PC-3 (cell line): ENCODE measurements at places on chromosomes 11 and 22. TPM values are rescaled to one million over a fixed set of nuclear protein-coding genes. Genes with fewer than 3 reads are reported as not detected.

The OR51B5 gene
- 0.63 and 1.7 TPM in 2 replicates for total RNA-seq

The PVALB gene
- total RNA-seq: not detected in 2 replicates

The FGF3 gene
- total RNA-seq: not detected in 2 replicates

- no peak overlapping the region for H3K4me3 ChIP-seq
- no peaks in the 10 kb centered on the region for H3K4me1 ChIP-seq
- H3K36me3 ChIP-seq: no peaks in the 10 kb centered on the region
- DNase-seq: no peak
- H3K27me3 ChIP-seq: no peaks in the 10 kb centered on the region; the same call in 1 of the 2 replicates
Measured at GRCh38 chr22:32534252-32535235, 59.9 kb downstream of the FBXO7 start.

DNA sequence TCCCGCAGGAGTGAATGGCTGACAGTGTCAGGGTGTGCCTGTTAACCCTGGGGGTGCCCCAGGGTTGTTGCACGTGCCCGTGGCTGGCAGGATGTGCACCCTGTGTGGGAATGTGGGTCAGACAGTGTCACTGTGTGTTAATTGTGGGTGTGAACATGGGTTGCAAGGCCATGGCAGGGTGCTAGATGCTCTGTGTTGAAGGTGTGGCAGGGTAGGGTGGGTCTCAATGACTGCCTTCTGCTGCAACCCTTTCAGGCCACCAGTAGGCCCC is 8.3 kb downstream of the RIN1 start:
- H3K4me1 ChIP-seq: peaks cover 23% of the 10 kb centered on the region
- no peaks in the 10 kb centered on the region for H3K27me3 ChIP-seq
- no peak overlapping the region for H3K4me3 ChIP-seq

- no peaks in the 10 kb centered on the region for H3K4me1 ChIP-seq
- H3K36me3 ChIP-seq: no peaks in the 10 kb centered on the region
- H3K27me3 ChIP-seq: no peaks in the 10 kb centered on the region
- no peak for DNase-seq
- no peak overlapping the region for H3K4me3 ChIP-seq
Measured at GRCh38 chr11:16395601-16396000, 39.3 kb upstream of the SOX6 start.

The PPARA gene
- total RNA-seq: 6.0 and 7.7 TPM in 2 replicates

DNA sequence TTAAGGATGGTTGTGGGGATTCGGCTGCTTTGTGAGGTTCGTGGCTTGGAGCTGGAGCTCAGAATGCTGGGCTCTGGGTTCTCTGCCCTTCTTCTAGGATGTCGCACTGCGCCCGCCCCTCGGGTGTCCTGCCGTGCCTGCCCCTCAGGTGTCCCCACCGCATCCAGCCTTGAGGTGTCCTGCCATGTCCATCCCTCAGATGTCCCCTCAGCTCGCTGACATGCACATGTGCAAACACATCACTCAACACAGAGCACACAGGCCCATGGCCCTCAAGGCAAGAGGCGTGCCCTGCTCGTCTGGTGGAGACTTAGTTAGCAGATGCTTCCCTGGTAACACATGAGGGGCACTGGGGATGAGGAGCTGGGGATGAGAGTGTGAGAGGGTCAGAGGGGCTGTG is 359.3 kb downstream of the TBC1D22A start:
- no peaks in the 10 kb centered on the region for H3K27me3 ChIP-seq
- H3K4me1 ChIP-seq: no peaks in the 10 kb centered on the region
- no peak for DNase-seq
- H3K36me3 ChIP-seq: no peaks in the 10 kb centered on the region

The KLHL35 gene
- total RNA-seq: 6.6 and 8.4 TPM in 2 replicates

DNA sequence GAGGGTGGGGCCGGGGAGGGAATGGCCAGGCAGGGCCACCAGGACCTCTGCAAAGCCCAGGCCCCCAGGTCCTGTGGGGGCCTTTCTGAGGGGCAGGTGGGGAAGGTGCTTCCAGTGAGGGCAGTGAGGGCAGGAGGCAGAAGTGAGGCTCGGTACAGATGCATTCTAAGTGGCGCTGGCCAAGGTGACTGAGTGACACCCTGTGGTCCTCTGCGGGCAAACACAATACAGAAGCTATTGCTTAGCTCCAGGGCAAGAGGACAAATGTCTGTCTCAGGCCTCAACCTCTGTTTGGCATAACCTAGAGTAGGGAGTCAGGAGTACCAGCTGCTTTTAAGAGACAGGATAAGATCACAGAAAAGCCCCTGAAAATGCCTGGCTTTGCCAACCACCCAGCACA is 31.3 kb downstream of the B3GAT1 start:
- H3K36me3 ChIP-seq: no peaks in the 10 kb centered on the region
- H3K4me1 ChIP-seq: no peaks in the 10 kb centered on the region
- H3K27me3 ChIP-seq: peaks cover 41% of the 10 kb centered on the region
- H3K4me3 ChIP-seq: no peak overlapping the region
- no peak overlapping the region for H3K27ac ChIP-seq
- no peak for DNase-seq

DNA sequence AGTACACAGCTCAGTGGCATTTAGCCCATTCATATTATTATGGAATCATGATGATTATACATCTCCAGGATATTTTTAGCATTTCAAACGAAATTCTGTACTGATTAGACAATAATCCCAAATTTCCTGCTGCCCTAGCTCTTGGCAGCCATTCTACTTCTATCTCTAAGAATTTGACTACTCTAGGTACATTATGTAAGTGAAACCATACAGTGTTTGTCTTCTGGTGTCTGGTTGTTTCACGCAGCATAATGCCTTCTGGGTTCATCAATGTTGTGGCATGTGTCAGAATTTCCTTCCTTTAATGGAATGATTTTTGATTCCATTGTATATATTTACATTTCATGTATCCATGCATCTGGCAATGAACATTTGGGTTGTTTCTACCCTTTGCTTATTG is 517.7 kb downstream of the ETS1 start:
- DNase-seq: no peak
- peaks cover 13% of the 10 kb centered on the region for H3K27me3 ChIP-seq
- H3K36me3 ChIP-seq: no peaks in the 10 kb centered on the region
- no peaks in the 10 kb centered on the region for H3K4me1 ChIP-seq
- H3K4me3 ChIP-seq: no peak overlapping the region

DNA sequence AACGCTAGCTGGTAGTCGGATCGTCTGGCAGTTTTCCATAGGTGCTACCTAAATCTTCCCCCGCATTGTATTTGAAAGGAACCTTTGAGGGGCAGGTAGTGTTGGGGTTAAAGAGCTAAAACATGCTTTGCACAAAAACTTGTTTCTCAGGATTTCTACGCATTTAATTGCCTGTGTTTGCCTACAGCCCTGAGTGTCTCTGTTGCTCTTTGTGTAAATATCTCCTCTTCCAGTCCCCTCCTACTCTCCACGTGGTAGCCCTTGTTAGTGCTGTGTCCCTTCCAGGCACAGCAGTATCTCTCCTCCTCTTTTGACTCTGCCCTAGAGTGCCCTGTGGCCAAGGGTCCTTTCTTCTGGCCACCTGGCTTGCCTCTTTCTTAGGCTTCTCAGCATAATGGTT is 81.7 kb downstream of the BARX2 start:
- peak; percentile 83 for DNase-seq
- no peaks in the 10 kb centered on the region for H3K27me3 ChIP-seq
- H3K4me1 ChIP-seq: peaks cover 23% of the 10 kb centered on the region
- no peaks in the 10 kb centered on the region for H3K36me3 ChIP-seq
- H3K27ac ChIP-seq: peak overlapping the region; percentile 45

DNA sequence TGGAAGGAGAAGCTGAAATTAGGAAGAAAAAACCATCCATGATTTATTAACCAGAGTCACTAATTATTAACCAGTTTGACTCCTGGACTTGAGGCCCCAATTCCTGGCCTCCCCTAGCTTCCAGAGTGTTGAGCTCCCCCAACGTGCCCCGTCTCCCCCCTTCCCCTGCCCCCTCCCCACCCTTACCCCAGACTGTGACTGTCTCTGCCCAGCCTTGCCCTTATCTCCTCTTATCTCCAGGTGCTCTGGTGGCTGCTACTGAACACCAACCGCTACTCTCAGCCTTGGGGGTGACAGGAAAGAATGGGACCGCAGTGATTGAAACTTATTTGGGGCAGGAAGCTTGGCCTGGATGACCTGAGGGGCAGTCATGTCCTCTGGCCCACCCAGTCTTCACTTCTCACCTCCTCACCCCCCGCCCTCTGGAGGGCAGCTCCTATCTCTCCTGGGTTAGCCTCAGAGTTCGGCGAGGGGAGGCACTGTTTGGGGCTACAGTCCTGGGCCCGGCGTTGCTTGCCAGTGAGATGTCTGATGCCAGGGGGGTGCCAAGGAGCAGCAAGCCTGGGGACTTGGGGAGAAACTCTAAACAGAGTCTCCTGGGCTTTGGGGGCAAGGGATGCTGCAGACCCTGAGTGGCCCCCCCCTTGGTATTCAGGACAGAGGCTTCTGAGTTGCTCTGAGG is 15.5 kb downstream of the NECTIN1 start:
- H3K36me3 ChIP-seq: no peaks in the 10 kb centered on the region
- no peak for DNase-seq
- no peak overlapping the region for H3K27ac ChIP-seq
- H3K27me3 ChIP-seq: no peaks in the 10 kb centered on the region

DNA sequence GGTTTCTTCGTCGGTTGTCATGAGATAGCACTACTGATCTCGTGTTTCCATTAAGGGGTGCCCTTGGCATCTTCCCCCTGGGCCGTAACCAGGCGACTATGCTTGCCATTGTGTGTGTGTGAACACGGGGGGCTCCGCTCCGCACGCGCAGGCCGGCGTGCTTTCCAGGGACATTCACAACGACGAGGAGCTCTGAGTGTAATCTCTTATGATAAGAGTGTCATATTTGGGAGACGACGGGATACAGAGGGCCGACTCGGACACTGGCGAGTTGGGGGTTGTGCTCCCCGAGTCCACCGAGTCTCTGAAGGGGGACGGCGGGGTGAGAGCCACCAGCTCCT is 170.9 kb upstream of the CTSC start:
- peak overlapping the region; percentile 67 for H3K27ac ChIP-seq
- DNase-seq: no peak
- no peaks in the 10 kb centered on the region; the same call in 1 of the 2 replicates for H3K4me1 ChIP-seq

DNA sequence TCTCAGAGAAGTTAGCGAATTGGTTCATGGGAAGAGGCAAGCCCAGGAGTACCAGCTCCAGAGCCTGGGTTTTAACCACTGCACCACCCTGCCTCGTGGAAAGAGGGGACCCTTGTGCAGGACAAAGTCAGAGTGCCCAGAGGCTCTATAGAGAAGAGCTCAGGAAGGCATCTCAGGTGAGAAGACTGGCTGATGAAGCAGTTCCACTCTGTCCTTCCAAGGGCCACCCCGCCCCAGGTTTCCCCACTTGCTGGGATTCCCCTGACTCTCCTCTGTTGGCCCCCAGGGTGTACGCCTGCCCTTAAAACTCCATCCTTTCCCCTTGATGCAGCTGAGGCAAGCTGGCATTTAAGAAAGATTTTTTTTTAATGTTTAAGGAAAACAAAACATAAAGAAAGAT is 265.8 kb downstream of the BUD13 start:
- H3K27me3 ChIP-seq: peaks cover 86% of the 10 kb centered on the region
- no peaks in the 10 kb centered on the region for H3K36me3 ChIP-seq
- no peak overlapping the region for H3K27ac ChIP-seq
- DNase-seq: no peak

The OR6T1 gene
- not detected in 2 replicates for total RNA-seq

DNA sequence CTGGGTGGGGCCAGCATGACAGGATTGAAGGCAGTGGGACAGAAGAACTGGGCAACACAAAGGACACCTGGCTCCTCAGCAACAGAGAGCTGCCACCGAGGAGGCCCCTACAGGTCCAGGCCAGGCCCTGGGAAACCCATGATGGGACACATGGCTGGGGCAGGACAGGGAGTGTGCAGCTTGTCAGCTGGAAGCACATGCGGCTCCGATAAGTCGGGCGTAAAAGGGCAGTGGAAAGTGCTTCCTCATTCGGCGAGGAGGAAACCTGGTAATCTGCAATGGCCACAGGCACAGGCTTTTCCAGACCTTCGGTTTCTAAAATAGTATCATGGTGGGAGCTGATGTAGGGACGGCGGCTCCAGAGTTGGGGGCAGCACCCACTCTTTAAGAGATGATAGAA is 16.5 kb downstream of the GNAZ start:
- DNase-seq: no peak
- no peak overlapping the region for H3K4me3 ChIP-seq
- no peaks in the 10 kb centered on the region for H3K36me3 ChIP-seq
- no peaks in the 10 kb centered on the region for H3K27me3 ChIP-seq

DNA sequence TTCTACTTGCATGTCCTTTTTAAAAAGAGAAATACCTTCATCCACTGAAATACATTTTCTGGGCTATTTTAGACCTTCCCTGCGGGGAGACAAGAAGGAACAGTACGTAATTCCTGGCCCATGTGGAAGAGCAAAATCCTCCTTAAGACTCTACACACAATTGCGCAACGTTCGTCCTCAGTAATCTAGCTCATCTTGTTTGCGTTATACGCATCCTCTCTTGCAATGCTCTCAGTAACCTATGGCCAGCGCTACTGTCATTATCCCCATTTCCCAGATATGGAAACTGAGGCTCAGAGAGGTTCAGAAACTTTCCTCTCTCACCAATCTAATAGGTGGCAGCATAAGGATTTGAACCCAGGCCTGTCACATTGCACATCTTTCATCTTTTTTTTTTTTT is 54.6 kb downstream of the RPUSD4 start:
- no peak overlapping the region for H3K4me3 ChIP-seq
- H3K27me3 ChIP-seq: no peaks in the 10 kb centered on the region
- H3K27ac ChIP-seq: no peak overlapping the region
- DNase-seq: no peak
- H3K4me1 ChIP-seq: peaks cover 10% of the 10 kb centered on the region
- no peaks in the 10 kb centered on the region for H3K36me3 ChIP-seq

DNA sequence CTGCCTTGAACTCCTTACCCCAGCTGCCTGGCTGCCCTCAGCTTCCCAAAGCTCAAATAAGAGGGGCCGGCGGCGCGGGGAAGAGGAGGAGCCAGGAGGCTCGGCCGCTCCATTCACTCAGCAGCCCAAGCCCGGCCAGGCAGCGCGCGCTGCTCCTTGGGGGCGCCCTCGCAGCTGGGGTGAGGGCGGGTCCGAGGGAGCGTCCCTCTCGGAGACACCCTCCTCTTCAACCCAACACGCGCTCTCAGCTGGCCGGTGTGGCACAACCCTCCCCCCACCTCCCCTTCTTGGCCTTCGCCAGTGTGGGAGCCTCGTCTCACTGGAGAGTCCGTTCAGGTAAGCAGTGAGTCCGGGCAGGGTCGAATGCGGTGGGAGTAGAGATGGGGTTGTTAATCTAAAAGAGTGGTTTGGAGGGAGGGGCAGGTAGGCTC is at the start of gene WT1:
WT1 (minus strand) TSS at position 29 of the 431 bp plus-strand sequence.
- H3K4me3 ChIP-seq: peak within 1 kb of the TSS; percentile 86
- DNase-seq: peak; percentile 52
- H3K27me3 ChIP-seq: no peaks in the 10 kb centered on the region
- H3K27ac ChIP-seq: no peak within 1 kb of the TSS
- H3K4me1 ChIP-seq: peaks cover 12% of the 10 kb centered on the region; the same call in 1 of the 2 replicates
- H3K36me3 ChIP-seq: no peaks in the 10 kb centered on the region

The SAMM50 gene
- 26.6 and 34.5 TPM in 2 replicates for total RNA-seq

GRCh38 chr22:21726650-21727049 is 8.9 kb downstream of the YPEL1 start:
- no peak overlapping the region for H3K27ac ChIP-seq
- peak; percentile 59 for DNase-seq
- H3K36me3 ChIP-seq: no peaks in the 10 kb centered on the region

GRCh38 chr11:115220911-115221310 is 283.3 kb downstream of the CADM1 start:
- no peaks in the 10 kb centered on the region for H3K4me1 ChIP-seq
- no peak for DNase-seq
- H3K27me3 ChIP-seq: no peaks in the 10 kb centered on the region

- H3K4me1 ChIP-seq: peaks cover 22% of the 10 kb centered on the region
- DNase-seq: no peak
- no peaks in the 10 kb centered on the region for H3K36me3 ChIP-seq
- no peaks in the 10 kb centered on the region for H3K27me3 ChIP-seq
- H3K27ac ChIP-seq: no peak overlapping the region
Measured at GRCh38 chr11:96254087-96254486, 88.9 kb downstream of the MAML2 start.

- no peak overlapping the region for H3K4me3 ChIP-seq
- H3K27ac ChIP-seq: no peak overlapping the region
- H3K36me3 ChIP-seq: no peaks in the 10 kb centered on the region
- no peaks in the 10 kb centered on the region for H3K4me1 ChIP-seq
Measured at GRCh38 chr11:134668796-134669195, 256.8 kb upstream of the B3GAT1 start.

The INS gene
- not detected in 2 replicates for total RNA-seq
